Dermis blood vessel endothelial cell (primary cell): ENCODE measurements at places on chromosomes 13 and 19. TPM values are rescaled to one million over a fixed set of nuclear protein-coding genes. Genes with fewer than 3 reads are reported as not detected.

Gene ZNF880
- 11.4 and 20.9 TPM in 2 replicates for total RNA-seq

Gene PLA2G4C
- 28.4 and 104 TPM in 2 replicates for total RNA-seq

GRCh38 chr19:45215391-45216191 lies 29.6 kb downstream of the EXOC3L2 start:
- peak; percentile 50 for DNase-seq

DNA sequence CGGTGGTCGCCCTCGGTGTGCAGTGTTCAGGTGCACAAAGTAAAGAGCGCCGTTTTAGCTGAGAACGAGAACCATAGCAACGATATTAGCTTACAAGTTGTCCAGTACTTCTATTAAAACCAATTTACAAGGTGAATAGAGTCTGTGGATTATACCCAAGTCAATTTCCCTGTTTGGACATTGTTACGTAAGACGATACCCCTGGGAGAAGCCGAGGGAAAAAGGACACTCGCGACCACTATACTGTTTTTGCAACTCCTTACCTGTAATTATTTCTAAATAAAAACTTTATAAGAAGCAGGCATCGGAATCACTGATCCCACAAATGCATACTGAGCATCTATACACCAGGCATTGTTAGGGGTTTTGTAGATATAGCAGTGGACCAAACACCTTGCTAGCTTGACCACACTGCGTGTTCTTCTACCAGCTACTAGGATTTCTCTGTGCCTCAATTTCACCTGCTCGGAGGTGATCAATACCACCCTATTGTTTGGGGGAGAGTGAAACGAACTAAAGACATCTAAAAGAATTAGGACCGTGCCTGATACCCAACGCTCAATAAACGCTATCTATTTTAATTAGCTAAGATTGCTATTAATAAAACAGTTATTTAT lies 488 bp upstream of the EEF2 start:
- DNase-seq: no peak

GRCh38 chr13:110249326-110249725 lies 57.6 kb downstream of the COL4A1 start:
- DNase-seq: no peak

Gene SH3GL1
- 38.6 and 102 TPM in 2 replicates for total RNA-seq

Gene COL5A3
- total RNA-seq: 0.23 and 0.68 TPM in 2 replicates

Gene DMRTC2
- total RNA-seq: not detected in 2 replicates

GRCh38 chr19:9935506-9936325 lies 599 bp downstream of the OLFM2 start:
- DNase-seq: no peak

GRCh38 chr13:64675255-64675892 lies 2554.8 kb downstream of the PCDH9 start:
- no peak for DNase-seq

DNA sequence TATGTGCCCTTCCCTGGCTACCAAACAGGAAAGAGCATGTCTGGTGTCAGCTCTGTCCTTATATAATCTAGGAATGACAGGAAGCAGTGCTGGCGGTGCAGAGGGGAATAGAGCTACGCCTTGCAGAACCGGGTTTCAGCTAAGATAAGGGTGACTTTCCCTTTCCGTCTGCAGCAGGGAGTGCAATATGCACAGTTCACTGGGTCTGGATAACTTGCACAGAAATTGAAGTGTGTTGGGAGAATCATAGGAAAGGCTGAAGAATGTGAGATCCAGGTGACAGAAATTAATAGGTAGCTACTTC lies 90.0 kb upstream of the TSHZ3 start:
- DNase-seq: no peak

DNA sequence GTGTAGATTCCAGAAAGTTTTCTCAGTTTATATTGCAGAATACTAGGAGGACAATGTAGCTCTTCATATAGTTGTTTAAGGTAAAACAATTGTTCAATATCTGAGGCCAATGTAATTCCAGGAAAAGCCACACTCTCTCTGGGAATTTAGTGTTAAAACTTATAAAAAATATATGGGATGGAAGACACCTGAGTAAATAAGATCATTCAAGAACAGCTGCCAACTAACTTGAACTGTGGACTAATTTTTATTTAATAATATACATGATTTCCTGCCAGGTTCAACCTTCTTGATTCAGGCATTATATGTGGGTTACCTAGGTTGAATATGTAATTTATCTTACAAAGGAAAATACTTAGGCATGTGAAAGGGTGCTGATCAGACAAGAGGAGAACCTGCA lies 841.1 kb upstream of the PRR20A start:
- DNase-seq: no peak

Gene KLF1
- total RNA-seq: 0.17 TPM in 1 of 2 replicates, not detected in the other

- no peak for DNase-seq
These were observed 7.6 kb downstream of the SIGLECL1 start for GRCh38 chr19:51258165-51259160.

DNA sequence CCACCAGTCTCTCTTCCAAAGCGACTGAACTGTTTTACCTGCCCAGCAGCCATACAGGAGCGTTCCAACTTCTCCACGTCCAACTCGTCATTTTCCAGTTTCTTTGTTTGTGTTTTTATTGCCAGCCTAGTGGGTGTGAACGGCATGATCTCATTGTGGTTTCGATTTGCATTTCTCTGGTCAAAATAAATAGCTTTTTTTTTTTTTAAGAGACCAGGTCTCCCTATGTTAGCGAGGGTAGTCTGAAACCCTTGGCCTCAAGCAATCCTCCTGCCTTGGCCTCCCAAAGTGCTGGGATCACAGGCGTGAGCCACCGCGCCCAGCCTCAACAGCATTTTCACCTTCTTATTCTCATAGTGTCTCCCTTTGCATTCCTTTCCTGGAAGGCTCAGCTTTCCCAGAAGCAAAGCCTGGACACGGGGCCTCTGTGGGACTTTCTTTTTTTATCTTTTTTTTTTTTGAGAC lies 4.2 kb upstream of the JSRP1 start:
- DNase-seq: no peak

DNA sequence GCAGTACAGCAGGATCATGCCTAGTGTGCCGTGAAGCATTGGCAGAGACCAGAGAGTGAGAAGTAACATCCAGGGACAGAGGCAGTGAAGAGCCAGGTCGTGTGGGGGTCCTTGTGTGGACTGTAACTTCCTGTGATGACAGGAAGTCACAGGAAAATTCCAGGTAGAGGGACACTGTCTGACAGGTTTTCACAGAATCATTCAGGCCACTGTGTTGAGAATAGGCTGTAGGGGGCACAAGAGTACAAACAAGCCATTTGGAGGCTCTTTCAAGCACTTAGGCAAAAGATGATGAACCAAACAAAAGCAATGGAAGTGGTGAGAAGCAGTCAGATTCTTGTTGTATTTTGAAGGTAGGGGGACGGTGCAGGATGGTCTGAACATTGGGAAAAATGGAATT lies 46.4 kb downstream of the N4BP2L1 start:
- peak; percentile 12 for DNase-seq

GRCh38 chr19:21856773-21857514 lies 21.0 kb upstream of the ZNF43 start:
- no peak for DNase-seq

GRCh38 chr19:19274146-19274545 lies 1.0 kb upstream of the TM6SF2 start:
- DNase-seq: no peak

DNA sequence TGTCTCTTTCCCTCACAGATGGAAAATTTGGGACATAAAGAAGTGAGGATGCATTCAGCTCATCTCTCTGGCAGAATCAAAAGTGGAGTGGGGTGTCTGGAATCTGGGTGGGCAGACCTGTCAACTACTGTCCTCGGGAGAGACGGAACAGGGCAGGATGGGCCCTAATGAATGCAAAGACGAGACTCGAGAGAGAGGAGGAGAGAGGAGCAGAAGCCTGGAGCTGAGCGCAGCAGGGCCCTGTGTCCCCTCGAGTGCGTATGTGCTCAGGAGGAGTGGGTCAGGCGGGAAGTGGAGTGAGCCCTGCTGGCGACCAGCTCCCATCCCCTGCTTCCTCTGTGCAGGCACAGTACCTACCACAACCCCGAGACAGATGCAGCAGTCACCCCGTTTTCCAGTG lies 78.9 kb downstream of the TEX29 start:
- DNase-seq: no peak

- DNase-seq: no peak
These were observed 84.7 kb downstream of the UQCRFS1 start for GRCh38 chr19:29128203-29128602.

Gene ICAM5
- 0.09 and 0.17 TPM in 2 replicates for total RNA-seq

Gene ATP8B3
- total RNA-seq: 0.85 and 1.2 TPM in 2 replicates

- peak; percentile 71 for DNase-seq
These were observed 4.9 kb upstream of the NWD1 start for GRCh38 chr19:16714702-16715287.

GRCh38 chr13:100725472-100725871 lies 50.9 kb upstream of the TMTC4 start:
- DNase-seq: no peak

- no peak for DNase-seq
These were observed 147.7 kb upstream of the SOX1 start for GRCh38 chr13:111919286-111919685.
